CD4-positive, alpha-beta memory T cell (primary cell): ENCODE measurements at places on chromosomes 2 and 18. TPM values are rescaled to one million over a fixed set of nuclear protein-coding genes. Genes with fewer than 3 reads are reported as not detected.

The C2orf78 gene
- total RNA-seq = not detected

DNA sequence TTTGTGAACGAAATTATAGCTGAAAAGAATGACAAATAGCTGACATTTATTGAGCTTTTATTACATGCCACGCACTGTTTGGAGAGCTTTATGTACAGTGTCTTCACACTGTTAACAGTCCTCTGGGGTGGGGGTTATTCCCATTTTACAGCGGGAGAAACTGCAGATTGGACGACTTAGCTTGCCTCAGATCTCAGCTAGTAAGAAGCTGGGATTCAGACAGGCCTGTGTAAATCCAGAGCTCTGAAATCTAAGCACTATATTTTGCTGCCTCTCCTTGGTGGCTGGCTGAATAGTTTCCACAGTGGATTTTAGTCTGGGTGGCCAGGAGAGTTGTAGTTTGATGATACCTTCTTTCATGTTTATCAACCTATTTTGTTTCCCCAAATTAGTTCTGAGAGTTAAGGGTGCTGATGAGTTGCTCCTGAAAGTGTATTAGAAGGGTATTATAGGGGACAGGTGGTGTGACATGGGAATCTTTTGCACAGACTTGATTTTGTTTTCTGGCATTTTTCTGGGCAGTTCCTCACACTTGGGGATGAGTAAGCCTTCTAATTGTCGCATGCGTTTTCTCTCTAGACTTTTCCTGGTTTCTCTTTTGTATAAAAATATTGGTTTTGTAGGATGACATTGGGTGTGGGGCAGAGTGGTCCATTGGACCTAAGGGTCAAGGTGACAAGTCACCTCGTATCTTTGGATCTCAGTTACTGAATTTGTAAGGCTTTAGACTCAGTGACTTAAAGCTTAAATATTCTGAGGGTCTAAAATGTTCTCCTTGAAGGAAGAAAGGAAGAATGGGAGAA lies 1.5 kb downstream of the ACSL3 start:
- no peaks in the 10 kb centered on the region for H3K27me3 ChIP-seq
- H3K4me3 ChIP-seq = peak overlapping the region; percentile 57
- peaks cover 42% of the 10 kb centered on the region for H3K4me1 ChIP-seq
- H3K27ac ChIP-seq = peak overlapping the region; percentile 67
- DNase-seq = peak; percentile 1

GRCh38 chr2:215928086-215928485 lies 85.3 kb downstream of the MREG start:
- H3K27ac ChIP-seq = no peak overlapping the region
- no peak for DNase-seq
- H3K4me3 ChIP-seq = no peak overlapping the region
- H3K36me3 ChIP-seq = no peaks in the 10 kb centered on the region
- H3K27me3 ChIP-seq = no peaks in the 10 kb centered on the region

DNA sequence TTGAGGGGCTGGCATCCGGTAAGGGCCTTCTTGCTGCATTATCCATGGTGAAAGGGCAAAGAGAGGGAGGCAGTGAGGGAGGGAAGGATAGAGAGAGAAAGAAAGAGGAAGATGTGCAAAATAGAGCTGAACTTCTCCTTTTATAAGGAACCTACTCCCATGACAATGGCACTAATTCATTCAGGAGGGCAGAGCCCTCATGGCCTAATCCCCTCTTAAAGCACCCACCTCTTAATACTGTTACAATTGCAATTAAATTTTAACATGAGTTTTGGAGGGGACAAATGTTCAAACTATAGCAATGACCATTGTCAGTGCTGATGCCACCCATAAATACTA lies 60.2 kb downstream of the CXCR4 start:
- no peaks in the 10 kb centered on the region for H3K27me3 ChIP-seq
- no peak overlapping the region for H3K4me3 ChIP-seq
- H3K36me3 ChIP-seq = no peaks in the 10 kb centered on the region

DNA sequence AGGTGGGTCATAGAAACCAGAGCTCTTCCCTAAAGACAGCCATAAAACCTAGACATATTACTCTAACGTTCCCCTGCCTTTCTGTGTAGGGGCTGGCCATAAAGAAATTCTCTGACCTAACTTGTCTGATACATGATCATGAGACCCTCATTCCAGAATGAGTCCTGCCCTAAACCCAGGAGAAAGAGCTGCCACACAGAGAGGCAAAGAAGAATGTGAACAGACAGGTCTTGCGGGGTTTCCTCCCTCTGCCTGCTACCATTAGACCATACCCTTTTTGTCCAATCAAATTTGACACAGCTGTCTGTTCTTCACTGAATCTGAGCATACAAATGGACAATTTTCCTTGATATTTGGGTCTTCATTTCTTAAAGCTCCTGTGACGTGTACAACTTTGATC lies 198.8 kb upstream of the LHCGR start:
- no peak for DNase-seq
- no peak overlapping the region for H3K4me3 ChIP-seq
- H3K36me3 ChIP-seq = no peaks in the 10 kb centered on the region
- no peak overlapping the region for H3K27ac ChIP-seq
- H3K4me1 ChIP-seq = no peaks in the 10 kb centered on the region
- H3K27me3 ChIP-seq = no peaks in the 10 kb centered on the region

DNA sequence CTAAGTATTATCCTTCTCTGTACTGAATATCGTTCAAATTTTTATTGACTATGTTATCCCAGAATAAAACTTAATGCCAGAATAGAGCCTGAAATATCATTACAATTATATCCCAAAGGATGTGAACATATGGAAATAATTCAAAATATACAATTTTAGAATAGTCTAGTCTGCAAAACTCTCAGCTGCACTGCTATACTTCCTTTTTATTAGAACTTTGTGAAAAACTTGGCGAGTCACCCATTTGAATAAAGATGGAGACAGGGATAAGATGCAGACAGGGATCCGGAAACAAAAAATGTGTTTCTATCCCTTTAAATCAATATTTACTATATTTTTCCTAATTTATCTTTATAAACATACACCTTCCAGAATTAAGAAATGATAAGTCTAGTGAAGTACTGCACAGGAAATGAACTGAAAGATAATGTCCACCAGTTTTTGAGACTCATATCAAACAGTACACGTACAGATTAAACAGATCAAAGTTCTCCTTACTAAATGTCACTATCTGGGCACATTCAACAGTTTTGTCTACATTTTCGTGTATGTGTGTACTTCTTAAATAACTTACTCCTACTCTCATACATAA lies 107.8 kb downstream of the MEP1B start:
- H3K27ac ChIP-seq = no peak overlapping the region
- H3K4me1 ChIP-seq = no peaks in the 10 kb centered on the region
- no peaks in the 10 kb centered on the region for H3K27me3 ChIP-seq
- no peak overlapping the region for H3K4me3 ChIP-seq
- H3K36me3 ChIP-seq = no peaks in the 10 kb centered on the region

The ZNF396 gene
- total RNA-seq = 5.5 TPM
